ENCODE measurements at places on chromosomes 3 and 15.
A peak's percentile ranks its signal among the peaks of the same experiment; 100 is the strongest.

DNA sequence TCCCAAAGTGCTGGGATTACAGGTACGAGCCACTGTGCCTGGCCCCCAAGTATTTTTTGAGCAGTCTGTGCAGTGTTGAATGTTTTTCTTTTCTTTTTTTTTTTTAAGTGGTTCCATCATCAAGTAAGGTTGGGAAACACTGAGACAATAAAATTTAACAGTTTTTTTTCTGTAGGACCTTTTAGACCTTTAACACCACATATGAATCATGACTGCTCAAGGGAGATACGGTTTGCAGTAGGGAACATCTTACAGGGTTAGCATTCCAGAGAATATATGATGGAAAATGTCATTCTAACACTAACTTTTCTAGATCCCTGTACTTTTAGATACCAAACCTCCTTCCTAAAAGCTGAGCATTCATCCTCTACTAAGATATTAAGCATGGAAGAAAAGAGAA is 41.7 kb downstream of the SNX4 start:
- DNase-seq, result no peak

GRCh38 chr3:104763007-104763406 is 603.7 kb upstream of the ALCAM start:
- no peak for DNase-seq

DNA sequence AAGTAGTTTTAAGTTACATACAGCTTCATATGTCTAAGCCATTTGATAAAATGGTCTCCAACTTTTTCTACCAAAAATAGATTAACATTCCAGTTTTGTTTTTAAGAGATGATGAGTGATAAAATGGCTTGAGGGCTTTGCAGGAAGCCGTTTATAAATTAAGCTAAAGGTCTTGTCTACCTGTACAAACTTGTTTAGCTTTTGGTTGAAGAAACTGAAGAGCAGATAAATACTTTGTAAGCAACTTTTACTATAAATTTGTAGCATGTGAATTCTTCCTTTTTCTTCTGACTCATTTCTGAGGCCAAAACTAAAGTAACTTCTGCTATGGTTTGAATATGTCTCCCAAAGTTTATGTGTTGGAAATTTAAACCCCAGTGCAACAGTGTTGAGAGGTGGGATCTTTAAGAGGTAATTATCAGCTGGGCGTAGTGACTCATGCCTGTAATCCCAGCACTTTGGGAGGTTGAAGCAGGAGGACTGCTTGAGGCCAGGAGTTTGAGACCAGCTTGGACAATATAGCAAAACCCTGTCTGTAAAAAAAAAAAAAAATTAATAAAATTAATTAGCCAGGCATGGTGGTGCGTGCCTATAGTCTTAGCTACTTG is 8.2 kb upstream of the NEDD4 start:
- no peak for DNase-seq

GRCh38 chr15:25178835-25179672 is 224.3 kb downstream of the SNRPN start:
- peak; percentile 20 for DNase-seq

DNA sequence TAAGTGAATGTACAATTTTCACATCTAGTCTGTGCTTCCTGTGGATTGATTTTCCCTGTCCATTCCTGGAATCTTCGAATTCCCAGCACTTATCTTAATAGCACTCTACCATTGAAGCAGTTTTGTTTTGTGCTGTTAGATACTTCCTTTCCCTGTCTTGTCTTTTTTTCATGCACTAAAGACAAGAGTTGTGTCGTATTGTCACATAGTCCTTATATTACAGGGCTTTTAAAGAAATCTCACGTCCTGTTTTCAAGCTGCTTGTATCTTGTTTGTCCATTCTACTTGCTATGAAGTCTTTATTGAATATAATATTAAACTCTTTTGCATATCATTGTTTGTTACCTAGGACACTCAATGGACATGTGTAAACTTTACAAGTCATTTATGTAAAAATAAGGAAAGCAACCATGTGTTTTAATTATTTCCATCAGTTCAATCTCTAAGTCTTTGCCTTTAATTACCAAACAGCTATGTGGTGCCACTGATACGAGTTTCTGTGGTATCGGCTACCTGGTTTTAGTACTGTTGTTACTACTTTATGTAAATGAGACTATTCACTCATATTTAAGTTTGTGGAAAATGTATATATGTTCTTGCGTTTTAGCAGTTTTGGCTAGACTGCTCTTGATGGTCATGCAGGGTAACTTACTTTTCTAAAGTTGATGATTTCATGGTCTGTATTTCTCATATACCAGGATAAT is 10.3 kb downstream of the PIK3CA start:
- DNase-seq, result no peak

Data from left lung (tissue), 14 donors.